GM20000 (cell line): ENCODE measurements at places on chromosomes 6 and 20.
A peak's percentile ranks its signal among the peaks of the same experiment; 100 is the strongest.

- DNase-seq: no peak
Observed at GRCh38 chr6:135630789-135631376, 133.3 kb upstream of the AHI1 start.

GRCh38 chr6:51608932-51609331 lies 478.5 kb downstream of the PKHD1 start:
- DNase-seq: no peak

GRCh38 chr6:57434944-57435343 lies 117.5 kb downstream of the PRIM2 start:
- no peak for DNase-seq

DNA sequence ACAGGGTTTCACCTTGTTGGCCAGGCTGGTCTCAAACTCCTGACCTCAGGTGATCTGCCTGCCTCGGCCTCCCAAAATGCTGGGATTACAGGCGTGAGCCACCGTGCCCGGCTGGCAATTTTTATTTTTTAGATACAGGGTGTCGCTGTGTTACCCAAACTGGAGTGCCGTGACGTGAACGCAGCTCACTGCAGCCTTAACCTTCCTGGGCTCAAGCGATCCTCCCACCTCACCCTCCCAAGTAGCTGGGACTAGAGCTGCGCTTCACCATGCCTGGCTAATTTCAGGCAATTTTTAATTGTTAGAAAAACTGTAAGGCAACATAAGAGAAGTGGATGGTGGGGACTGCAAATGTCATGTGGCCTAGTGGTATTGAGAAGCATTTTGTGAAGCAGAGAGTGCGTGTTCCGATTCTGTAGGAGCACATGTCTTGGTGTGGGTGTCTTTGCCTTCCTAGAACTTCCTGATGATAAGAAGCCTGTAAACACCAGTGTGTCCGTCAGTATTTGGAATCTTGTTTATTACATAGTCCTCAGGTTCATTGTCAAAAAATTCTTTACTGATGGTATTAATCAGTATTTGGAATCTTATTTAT lies 18.0 kb downstream of the JARID2 start:
- no peak for DNase-seq

- DNase-seq: no peak
Observed at GRCh38 chr20:9300080-9300479, 214.3 kb upstream of the LAMP5 start.

DNA sequence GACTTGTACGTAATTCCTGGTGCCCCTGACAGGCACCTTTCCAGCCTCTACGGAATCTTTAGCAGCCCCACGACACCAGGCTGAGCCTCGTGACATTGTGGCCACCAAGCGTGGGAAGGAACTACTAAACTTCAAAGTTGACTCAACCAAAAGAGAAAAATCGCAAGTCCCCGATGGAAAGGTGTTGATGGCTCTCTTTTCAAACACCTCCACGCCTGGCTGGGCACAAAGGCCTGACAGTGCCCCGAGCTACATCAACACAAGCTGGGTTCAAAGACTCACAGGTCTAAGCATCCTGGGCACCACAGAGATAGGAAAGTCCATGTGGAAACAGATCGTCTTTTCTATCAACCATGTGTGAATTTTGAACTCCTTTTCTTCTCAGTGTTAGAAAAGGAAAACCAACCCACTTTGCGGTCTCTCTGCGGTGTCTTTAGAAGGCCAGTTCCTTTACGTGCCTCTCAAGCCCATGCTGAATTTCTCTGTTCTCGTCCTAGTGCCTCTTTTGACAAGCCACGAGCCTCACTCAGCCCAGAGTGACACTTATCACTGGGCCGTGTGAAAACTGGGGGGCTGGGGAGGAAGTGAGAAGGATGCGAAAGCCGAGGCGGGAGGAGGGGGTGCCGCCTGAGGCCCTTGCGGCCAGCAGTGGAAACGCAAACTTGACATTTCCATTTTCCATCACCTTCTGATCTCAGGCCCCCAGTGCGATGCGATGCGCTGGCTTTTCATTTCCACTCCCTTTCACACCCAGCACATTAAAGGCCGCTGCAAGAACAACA lies 59.4 kb downstream of the GFOD1 start:
- DNase-seq: peak; percentile 77

DNA sequence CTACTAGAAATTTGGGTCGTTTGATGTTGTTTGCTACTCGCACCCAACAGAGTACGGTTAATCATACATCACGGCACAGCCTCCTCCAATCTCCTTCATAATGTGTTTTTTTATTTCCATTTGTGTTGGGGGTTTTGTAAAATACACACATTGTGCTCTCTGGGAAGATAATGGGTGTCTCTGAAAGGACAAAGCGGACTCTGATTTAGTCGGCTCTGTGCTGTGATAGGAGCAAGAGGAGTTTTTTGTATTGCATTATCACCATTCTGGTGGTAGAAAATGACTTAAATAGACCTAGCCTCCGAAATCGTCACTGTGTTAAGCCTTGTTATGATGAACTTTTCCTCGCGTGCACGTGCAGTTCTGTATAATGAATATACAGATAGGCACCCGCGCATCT lies 196.3 kb downstream of the CDH4 start:
- no peak for DNase-seq

DNA sequence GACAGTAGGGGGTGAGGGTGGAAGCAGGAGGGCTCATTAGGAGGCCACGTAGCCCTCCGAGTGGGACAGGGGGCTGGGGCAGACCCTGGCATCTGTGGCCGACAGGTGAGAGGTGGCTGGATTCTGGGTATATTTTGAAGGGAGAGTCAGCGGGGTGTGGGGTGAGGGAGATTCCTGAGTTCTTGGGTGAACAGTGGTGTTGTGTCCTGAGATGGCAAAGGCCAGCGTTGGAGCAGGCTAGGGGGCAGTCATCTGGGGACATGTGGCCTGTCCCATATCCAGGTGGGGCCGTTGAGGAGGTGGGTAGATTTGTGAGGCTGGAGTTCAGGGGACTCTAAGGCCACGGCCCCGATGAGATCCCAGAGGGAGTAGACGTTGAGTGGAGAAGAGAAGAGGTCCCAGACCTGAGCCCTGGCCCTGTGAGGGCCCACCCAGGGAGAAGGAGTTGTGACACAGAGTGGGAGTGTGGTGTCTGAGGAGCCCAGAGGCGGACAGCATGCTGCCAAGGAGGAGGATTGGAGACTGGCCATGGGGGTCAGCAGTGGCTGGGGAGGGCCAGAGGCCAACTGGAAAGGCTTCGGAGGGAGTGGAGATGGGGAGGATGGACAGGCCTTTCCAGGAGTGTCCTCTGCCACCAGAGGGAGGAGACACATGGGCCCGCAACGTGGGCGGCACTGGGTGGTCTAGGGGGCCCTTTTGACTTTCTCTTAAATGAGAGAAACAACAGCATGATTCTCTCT lies 19.6 kb downstream of the PACSIN1 start:
- DNase-seq: no peak

DNA sequence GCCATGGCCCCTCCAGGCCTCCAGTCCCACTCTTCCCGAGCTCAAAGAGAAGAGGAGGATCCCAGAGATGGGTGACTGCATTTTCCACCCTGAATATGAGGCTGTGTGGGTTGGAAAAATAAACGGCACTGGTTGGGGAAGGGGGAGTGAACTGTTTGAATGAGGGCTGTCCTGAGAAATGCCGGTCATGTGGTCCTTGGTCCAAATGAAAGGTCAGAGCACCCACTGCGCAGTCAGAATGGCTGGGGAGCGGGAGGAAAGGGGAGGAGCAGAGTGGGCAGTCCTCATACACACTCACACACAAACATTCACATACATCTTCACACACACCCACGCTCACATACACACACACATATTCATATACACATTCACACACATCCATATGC lies 83.1 kb downstream of the MRPL14 start:
- DNase-seq: no peak

- no peak for DNase-seq
Observed at GRCh38 chr6:106600329-106600728, 29.0 kb downstream of the RTN4IP1 start.

DNA sequence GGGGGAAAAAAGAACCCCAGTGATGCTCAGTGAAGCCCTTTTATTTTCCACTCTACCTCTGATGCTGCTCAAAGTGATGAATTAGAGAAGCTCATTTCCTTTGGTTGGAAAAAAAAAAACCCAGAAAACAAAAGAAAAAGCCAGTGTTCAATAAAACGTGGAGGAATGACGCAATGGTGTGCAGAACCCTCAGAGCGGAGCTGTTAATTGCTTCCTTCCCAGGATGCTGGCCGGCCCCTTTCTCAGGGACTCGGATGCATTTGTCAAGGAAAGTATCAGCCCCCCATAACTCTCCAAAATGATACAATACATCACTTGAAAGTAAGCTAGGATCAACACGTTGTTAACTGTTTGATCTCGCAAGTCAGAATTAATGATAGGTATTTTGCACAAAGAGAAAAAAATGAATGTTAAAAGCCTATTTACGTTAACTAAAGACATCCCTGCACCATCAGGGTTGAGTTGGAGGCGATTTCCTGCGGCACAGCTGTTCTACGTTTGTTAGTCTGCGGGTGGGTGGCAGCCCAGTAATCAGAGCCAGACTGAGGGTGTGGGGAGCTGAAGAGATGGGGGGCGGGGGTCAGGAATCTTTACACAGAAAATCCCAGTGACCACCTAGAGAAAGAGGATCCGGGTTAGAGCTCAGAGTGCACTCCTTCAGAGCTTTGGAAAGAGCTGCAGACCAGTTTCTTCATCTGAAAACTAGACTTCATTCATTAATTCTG lies 132.4 kb downstream of the BMP7 start:
- DNase-seq: no peak

- no peak for DNase-seq
Observed at GRCh38 chr6:113356139-113356538, 501.0 kb upstream of the MARCKS start.

GRCh38 chr6:141394565-141395051 lies 738.1 kb upstream of the GJE1 start:
- no peak for DNase-seq

DNA sequence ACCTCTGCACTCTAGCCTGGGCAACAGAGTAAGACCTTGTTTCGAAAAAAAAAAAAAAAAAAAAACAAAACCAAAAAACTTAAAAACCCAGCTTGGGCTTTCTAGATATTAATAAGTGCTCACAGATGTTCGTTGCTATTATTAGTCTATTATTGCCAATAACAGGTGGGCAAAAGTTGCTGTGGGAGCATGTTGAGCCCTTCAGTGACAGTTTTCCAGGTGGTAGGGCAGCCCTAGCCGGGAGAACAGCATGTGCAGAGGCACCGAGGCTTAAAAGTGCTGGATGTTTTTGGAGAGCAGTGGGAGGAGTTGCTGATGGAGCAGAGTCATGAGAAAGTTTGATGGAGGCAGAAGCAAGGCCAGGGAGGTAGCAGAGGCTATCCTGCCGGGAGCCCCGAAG lies 4.4 kb downstream of the PPP1R16B start:
- peak; percentile 47 for DNase-seq

DNA sequence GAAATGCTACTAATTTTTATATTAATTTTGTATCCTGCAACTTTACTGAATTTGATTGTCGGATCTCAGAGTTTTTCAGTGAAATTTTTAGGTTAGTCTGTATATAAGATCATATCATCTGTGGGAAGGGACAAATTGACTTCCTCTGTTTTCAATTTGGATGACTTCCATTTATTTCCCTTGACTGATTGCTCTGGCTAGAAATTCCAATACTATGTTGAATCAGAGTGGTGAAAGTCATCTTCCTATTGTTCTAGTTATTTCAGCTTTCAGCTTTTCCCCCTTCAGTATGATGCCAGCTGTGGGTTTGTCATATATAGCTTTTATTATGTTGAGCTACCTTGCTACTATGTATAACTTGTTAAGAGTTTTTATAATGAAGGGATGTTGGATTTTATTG lies 771.2 kb downstream of the KIF16B start:
- no peak for DNase-seq

DNA sequence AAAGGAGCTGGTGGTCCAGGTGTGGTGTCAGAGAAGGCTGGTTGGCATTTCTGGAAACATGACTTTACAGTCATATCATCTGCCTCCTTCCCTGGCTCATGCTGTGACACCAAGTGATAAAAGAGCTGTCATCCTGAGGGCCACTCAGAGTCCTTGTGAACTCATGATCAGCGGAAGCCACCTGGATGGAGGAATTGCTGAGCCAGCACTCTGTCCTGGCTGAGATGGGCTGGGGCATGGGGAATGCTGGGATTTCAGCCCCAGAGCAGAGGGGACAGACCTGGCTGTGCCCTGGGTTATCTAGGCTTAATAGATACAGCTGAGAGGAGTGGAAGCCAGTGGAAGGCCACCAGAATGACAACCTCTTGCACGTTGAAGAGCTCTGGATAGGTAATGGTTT lies 214.3 kb downstream of the DHX35 start:
- no peak for DNase-seq

- DNase-seq: no peak
Observed at GRCh38 chr6:91782802-91783201, 1195.9 kb upstream of the MAP3K7 start.

GRCh38 chr20:38703526-38703925 lies 20.8 kb upstream of the SLC32A1 start:
- DNase-seq: no peak

- DNase-seq: peak; percentile 69
Observed at GRCh38 chr6:30541515-30542403, 14.5 kb downstream of the GNL1 start.

- peak; percentile 80 for DNase-seq
Observed at GRCh38 chr6:106979435-106979884, 4.9 kb upstream of the CD24 start.

- no peak for DNase-seq
Observed at GRCh38 chr20:51532577-51533191, 9.8 kb downstream of the NFATC2 start.

DNA sequence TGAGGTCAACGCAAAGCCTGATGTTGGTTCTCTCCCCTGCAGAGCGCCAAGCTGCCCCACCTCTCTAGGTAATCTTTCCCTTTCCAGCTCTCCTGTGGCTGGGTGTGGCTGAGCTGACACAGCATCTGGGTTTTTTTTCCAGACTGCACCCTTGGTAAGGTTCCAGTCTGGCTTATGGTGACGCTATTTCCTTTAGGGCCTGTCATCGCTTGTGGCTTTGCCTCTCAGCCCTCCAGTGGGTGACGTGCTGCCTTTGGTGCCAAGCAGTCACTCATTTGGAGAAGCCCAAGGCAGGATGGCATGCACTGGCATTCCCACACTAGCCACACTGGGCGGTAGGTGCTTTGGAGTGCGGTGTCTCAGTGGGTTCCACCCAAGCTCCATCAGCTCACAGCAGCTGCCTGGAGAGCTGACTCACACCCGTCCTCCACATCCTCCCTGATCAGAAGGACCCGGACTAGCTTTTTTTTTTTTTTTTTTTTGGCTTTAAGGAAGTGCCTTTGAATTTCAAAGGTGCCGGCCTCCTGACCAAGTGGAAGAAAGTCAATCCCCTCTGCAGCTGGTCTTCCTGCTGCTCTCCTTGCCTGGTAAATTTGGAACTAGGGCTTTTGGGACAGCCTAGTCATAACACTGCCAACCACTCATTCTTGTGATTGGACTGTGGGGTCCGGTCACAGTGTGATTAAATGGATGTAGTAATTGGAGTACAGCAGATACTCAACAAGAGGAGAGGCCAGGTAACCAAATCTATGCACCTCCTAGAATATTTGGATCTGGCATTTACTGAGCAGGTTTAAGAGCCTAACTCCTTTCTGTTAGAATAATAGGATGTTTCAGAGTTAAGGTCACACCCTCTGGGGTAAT lies 153.6 kb downstream of the CD83 start:
- DNase-seq: no peak
